ENCODE measurements at places on chromosomes 5 and 9.

DNA sequence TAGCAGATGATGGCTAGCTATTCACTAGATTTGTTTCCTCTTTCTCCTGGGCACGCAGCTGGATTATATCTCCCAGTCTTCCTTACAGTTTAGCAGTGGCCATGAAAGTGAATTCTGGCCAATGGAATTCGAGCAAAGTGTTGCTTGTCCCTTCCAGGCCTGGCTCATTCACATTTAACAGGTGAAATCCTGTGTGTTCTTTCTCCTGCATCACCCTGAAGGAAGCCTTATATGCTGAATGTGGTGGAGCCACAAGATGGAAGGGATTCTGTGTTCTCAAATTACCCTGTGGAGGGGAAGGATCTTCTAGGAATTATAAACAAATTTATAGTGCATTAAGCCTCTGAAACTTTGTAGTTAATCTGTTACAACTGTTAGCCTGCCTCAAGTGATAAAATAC is 8.2 kb upstream of the ELOVL7 start:
- DNase-seq, result no peak

- no peak for DNase-seq
Observed at GRCh38 chr5:172235132-172235780, 41.3 kb downstream of the EFCAB9 start.

DNA sequence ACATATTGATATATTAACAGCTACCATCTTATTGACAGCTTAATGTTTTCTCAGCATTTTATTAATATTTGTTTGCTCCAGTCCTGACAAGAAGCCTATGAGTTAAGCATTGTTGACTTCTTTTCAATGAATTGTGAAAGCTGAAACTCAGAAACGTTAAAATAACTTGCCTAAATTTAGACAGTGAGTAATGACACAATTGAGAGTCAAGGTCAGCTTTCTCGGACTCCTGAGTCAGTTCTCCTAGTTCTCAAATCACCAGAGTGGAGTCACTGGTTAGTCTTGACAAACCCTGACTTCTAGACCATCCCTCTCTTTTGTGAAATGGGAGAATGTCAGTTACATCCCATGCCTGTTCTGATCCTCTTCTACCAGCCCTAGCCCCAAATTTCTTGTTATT is 222.7 kb upstream of the ACO1 start:
- DNase-seq, result no peak

- DNase-seq, result no peak
Observed at GRCh38 chr5:72427488-72428437, 79.4 kb downstream of the ZNF366 start.

GRCh38 chr5:69136293-69136692 is 30.7 kb upstream of the CCNB1 start:
- peak; percentile 12 for DNase-seq

- no peak for DNase-seq
Observed at GRCh38 chr9:93052791-93053540, 5.5 kb upstream of the SUSD3 start.

DNA sequence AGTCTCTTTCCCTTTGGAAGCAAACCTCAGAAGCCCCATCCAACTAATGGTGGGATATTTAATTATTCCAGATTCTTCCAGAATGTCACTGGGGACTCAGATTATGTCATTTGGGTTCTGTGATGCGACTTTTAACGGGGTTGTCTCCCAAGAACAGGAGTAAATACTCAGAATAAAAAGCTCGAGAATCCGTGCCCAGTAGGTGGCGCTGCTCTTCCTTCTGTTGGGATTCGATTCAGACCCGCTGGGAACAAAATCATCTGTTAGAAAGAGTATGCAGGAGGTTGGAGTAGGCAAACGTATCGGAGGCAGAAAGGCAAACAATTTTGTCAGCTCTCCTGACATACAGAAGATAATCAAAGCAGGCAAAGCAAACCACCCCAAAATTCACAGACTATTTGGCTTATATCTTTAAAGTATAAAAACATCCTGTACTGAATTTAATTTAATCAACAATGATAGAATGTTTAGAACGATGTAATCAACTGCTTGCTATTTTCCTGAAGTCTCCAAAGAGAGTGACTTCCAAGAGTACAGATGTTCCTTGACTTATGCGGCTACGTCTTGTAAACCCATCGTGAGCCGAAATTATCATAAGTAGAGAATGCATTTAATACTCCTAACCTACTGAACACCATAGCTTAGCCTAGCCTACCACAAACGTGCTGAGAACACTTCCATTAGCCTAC is 169.8 kb upstream of the RAI14 start:
- peak; percentile 73 for DNase-seq

DNA sequence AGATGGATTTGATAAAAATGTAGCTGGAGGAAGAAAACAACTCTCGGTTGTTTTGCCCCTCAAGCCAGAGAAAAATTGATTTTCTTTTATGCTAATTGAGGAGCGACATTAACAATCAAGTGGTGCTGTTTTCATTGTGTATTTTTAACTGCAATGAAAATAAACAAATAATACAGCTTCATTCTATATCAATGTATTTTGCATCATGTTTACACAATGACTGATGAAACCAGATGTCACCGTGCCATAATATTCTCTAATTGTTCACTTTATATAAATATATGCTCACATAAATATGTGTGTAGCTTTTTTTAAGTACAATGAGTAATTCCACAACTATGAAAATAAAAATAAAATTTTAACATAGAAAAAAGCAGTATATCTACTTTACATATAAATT is 139.0 kb upstream of the PRDM9 start:
- no peak for DNase-seq

DNA sequence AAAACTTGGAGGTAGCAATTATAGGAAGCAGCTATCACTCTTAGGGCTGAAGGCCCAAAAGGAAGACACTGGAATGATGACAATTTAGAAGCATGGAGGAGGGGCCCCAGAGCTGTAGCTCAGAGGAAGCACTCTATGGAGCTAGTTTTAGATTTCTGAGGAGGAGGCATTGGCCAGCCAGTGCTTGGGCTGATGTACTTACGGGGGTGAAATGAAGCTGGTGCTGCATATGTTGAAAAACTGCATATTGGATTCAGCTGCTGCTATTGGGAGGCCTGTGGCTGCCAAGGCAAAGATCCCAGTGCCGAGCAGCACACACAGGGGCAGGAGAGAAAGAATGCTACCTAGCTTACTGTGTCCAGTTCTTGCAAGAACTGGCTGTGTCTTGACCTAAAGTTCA is 53.9 kb upstream of the HMHB1 start:
- no peak for DNase-seq

GRCh38 chr5:75468593-75468992 is 42.8 kb downstream of the CERT1 start:
- no peak for DNase-seq

DNA sequence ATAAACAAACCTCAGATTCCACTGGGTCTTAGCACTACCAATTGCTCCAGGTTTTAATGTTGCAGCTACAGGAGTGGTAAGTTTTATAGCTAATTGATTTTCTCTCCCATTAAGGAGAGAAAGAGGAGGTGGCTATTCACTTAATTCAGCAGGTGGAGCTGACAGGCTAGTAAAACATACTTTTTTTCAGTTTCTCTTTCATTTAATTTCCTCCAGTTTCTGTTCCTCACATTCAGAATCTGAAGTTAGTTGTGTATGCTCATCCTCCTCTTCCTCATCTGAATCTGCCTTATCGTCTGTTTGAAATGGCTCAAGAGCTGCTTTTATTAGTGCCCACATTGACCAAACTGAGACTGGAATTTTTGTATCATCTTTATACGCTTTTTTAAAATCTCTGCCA is 98.0 kb downstream of the PLPPR1 start:
- DNase-seq, result no peak

GRCh38 chr9:73154271-73154670 is 2.6 kb downstream of the ANXA1 start:
- no peak for DNase-seq

DNA sequence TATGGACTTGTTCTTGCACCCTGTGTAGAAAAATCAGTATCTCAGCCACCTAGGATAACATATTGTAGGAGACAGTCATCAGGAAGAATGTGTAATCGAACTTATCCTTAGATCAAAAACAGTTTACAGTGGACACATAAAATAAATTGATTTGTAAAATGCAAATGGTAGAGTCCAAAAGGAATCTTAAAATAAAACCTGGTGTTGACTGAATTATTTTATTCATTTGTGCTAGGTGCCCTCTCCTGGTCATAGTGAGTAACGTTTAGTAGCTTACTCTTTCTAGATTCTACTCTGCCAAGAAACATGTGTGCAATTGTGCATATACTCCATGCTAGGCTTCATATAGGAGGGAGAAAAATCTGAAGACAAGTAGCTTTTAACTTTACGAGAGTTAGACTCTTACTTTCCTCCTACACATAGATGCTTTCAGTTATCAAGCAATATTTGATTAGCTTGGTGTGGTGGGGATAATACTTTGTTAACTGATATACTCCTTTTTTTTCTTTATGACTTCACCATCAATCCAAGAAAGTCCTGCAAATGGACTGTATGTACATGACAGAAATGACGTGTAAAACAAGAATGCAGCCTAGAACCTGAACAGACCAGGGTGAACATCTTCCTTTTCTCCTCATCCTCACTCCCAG is 23.7 kb upstream of the LOX start:
- peak; percentile 60 for DNase-seq

DNA sequence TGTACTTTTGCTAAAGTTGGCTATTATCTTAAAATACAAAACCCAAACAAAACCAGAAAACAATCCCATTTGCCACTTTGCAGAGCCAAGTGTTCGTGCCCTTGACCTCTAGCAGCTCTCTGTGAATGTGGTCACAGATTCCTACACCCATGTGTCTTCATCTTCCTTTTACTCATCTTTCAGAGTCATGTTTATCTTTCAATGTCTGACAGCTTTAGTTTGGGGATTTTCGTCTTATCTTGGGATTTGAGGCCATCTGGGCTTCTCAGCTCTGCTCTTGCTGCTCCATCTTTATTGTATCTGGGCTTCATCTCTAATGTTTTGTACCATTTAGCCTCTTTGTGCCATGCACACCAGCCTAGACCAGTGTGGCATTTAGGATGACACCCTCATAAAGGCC is 81.0 kb downstream of the DAPK1 start:
- DNase-seq, result no peak

- DNase-seq, result no peak
Observed at GRCh38 chr5:14674983-14675854, 10.7 kb downstream of the OTULIN start.

- DNase-seq, result no peak
Observed at GRCh38 chr5:161138751-161139455, 286.9 kb upstream of the ATP10B start.

DNA sequence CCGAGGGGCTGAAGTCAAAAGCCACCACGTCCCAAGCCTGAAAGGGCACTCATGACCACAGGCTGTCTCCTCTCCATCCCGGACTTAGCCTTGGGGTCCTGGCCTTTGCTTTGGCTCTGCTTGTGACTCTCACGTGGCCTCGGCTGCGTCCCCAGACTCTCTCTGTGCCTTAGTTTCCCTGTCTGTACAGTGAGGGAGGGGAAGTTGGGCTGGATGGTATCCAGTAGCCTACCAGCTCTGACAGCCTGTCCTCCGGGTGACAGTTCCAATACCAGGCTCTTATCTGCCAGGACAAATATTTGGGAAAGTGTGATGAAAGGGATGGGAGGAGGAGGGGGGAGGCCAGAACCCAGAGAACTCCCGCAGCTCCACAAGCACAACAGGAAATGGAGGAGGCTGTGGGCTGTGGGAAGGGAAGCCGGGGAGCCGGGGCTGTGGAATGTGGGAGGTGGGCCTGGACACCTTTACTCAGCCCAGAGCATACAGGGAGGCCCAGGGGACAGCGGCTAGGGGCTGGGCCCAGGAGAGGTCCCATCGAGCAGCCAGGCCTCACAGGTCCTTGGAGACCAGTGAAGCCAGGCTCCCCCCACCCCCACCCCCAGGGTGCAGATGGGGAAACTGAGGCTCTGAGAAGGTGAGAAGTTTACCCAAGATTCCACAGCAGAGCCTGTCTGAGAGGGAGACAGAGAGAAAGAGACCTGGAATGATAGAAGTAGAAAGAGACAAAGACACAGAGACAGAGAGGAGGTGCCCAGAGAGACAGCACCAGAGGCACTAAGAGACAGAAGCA is 18.3 kb downstream of the PDGFRB start:
- DNase-seq, result no peak

DNA sequence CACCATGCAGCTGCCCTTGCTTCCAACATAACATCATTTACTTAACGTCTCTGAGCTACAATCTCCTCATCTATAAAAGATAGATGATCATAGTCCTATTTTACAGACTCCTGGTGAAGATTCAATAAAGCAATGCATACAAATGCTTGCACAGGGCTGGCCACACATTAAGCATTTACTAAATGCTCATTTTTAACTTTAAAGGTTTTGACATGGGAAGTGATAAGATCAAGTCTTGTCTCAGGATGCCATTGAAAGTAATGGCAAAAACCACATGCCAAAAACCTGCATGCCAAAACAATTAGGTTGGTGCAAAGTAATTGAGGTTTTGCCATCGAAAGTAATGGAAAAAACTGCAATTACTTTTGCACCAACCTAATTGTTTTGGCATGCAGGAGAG is 181.2 kb upstream of the ADRA1B start:
- DNase-seq, result no peak

DNA sequence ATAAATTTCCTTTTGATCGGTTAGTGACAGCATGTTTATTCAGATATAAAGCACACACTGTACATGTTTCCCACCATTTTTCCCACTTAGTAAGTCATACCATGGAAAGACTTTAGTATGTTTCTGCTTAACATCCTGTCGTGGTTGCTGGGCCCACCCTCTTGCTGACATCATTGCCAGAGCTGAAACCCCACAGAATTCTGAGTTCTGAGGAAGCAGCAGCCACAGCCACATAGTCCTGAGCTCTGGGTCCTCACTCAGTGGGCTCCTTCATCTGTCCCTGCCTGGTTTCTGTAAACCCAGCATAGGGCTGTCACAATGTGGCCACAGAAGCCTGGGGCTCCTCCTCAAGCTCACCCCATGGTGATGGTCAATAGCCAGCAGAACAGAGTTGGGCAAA is 441.5 kb downstream of the ENC1 start:
- DNase-seq, result no peak

DNA sequence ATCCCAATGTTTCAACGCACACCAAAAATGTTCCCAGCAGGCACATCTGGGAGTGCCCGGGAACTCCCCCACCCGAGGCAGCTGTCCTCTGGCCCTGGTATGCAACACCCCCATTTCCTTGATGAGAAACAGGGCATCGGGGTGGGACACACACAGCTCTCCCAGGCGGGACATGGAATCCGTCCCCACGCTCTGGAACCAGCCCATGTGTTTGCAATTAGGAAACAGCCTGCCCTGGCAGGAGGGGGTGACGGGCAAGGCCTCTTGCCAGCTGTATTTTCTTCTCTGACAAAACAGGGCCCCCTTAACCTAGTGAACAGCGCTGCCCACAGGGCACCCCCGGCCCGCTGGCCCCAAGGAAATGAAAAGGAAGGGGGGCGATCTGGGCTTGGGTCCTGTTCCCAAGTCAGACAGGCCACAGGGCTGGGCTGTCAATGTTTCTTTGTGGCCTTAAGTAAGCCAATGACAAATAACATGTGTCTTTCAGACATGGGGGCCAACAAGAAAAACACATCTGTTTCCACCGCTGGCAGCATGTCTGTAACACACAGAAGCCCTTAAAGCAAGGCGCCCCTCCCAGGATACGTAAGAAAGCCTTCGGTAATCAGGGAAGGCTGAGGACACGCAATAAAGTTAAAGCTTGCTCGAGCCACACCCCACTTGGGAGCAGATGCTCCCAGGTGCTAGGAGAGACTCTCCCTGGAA is 125.3 kb downstream of the ROR2 start:
- DNase-seq, result no peak

GRCh38 chr9:129879103-129879699 is 43.9 kb downstream of the USP20 start:
- no peak for DNase-seq
